ENCODE measurements at places on chromosomes 11 and 22.

DNA sequence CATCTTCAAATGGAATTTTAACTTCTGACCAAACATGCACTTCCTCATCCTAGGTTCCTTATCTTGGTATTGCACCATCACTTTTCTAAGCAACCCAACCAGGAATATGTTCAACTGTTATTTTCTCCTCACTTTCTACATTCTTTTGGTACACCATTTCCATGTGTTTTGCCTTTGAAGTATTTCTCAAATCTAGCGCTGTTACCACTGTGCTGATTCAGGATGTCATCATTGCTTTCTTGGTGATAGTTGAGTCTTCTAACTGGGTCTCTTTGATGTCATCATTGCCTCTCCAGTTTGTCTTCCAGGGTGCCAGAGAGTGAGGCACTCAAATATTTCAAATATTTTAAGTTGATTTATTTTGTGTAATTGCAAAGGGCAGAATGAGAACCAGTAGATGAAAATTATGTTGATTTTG is 47.5 kb downstream of the HORMAD2 start:
- H3K4me1 ChIP-seq, result no peaks in the 10 kb centered on the region
- no peak overlapping the region for H3K27ac ChIP-seq
- no peak overlapping the region for H3K4me3 ChIP-seq
- H3K36me3 ChIP-seq, result no peaks in the 10 kb centered on the region

GRCh38 chr22:24107661-24108060 is 73.6 kb upstream of the SUSD2 start:
- no peak for DNase-seq
- H3K4me3 ChIP-seq, result no peak overlapping the region
- peaks cover 13% of the 10 kb centered on the region for H3K36me3 ChIP-seq
- no peak overlapping the region for H3K27ac ChIP-seq
- no peaks in the 10 kb centered on the region for H3K27me3 ChIP-seq

DNA sequence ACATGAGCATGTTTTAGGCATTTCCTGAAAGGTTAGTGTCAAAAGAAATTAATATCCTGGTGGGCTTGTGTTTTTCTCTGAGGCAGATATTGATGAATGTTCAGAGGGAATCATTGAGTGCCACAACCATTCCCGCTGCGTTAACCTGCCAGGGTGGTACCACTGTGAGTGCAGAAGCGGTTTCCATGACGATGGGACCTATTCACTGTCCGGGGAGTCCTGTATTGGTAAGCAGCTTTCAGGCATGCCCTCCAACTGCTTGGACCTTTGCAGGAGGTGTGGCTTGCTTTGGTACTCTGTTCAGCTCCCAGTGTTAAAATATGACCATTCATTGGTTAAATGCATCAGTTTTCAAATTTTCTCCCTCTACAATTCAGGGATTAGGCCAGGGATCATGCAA is 658.6 kb upstream of the ANO5 start:
- H3K4me3 ChIP-seq, result no peak overlapping the region
- no peak for DNase-seq
- H3K4me1 ChIP-seq, result no peaks in the 10 kb centered on the region
- H3K27ac ChIP-seq, result no peak overlapping the region
- H3K36me3 ChIP-seq, result no peaks in the 10 kb centered on the region

DNA sequence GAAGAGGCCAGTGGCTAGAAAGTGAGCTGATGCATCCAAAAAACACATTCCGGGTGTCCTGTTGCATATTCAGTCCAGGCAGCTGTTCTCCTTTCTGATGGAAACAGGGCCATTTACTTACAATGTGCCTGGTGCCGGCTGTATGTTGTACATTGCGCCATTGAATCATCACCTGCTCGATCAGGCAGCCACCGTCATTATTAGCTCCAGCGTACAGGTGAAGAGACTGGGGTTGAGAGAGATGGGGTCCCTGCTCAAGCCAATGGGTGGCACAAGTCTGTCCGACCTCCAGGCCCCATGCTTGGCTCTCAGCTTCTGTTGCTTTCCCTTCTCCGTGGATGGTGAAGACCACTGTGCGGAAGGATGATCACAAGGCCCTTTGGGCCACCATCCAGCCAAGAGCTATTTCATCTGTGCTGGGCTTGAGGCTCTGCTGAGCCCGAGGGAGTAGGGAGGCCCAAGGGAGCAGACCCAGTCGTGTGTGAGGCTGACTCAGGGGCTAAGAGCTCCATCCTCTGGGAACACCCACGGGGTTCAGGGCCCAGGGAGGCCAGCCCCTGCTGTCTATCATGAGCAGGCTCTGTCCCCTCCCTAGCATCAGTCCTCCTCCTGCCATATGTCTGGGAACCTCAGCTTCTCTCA is 20.7 kb upstream of the EMID1 start:
- DNase-seq, result no peak
- H3K36me3 ChIP-seq, result no peaks in the 10 kb centered on the region

- no peaks in the 10 kb centered on the region for H3K36me3 ChIP-seq
- no peaks in the 10 kb centered on the region for H3K4me1 ChIP-seq
- H3K27ac ChIP-seq, result no peak overlapping the region
- no peak for DNase-seq
Observed at GRCh38 chr11:7924536-7924935, 6.5 kb downstream of the OR10A6 start.

GRCh38 chr22:50713571-50714056 is 24.4 kb upstream of the ACR start:
- no peak overlapping the region for H3K4me3 ChIP-seq
- no peaks in the 10 kb centered on the region for H3K4me1 ChIP-seq
- no peak for DNase-seq
- no peaks in the 10 kb centered on the region for H3K36me3 ChIP-seq
- no peak overlapping the region for H3K27ac ChIP-seq
- no peaks in the 10 kb centered on the region for H3K27me3 ChIP-seq

GRCh38 chr11:74681686-74682651 is 49.3 kb downstream of the CHRDL2 start:
- H3K27me3 ChIP-seq, result peaks cover 14% of the 10 kb centered on the region
- no peak overlapping the region for H3K27ac ChIP-seq
- H3K36me3 ChIP-seq, result no peaks in the 10 kb centered on the region
- no peak overlapping the region for H3K4me3 ChIP-seq
- no peak for DNase-seq
